ENCODE measurements at places on chromosomes 12 and 14.
A peak's percentile ranks its signal among the peaks of the same experiment; 100 is the strongest.

- DNase-seq: no peak
These were observed 17.4 kb downstream of the FMNL3 start for GRCh38 chr12:49689785-49690184.

- no peak for DNase-seq
These were observed 9.7 kb upstream of the BHLHE41 start for GRCh38 chr12:26134540-26134939.

DNA sequence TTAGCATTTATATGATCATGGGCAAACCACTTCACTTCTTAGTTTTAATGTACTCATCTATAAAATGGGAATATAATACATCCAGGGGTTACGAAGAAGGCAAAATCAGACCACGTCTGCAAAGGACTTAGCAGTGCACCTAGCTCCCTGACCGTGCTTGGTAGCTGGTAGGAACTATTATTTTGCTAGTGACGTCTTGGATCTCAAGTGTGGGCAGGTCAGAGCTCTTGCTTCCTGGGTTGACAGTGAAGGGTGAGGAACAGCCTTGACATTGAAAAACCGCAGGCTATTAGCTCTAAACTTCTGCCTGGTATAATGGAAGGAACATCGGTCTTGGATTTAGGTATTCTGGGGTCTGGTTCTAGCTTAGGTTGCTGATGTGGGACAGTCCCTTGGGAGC lies 89.3 kb upstream of the MED13L start:
- no peak for DNase-seq

DNA sequence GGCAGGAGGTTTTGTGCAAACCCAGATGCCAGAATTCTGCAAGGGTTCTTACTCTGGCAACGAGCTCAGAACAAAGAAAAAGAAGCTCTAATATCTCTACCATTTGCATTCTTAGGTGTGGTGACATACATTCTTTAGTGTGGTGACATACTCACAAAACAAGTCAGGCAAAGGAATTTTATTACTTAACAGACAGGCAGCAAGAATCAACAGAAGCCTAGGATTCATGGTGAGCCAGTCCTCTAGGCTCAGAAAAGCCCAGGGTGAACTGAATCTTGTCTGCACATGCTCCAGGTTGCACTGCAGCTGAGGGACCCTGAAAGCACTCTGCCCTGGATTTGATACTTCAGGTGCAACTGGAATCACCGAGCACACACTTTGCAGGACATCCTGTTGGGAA lies 122.4 kb upstream of the PTPRQ start:
- peak; percentile 40 for DNase-seq

Data from foreskin fibroblast (primary cell).